ENCODE measurements at places on chromosomes 2 and 18. TPM values are rescaled to one million over a fixed set of nuclear protein-coding genes. Genes with fewer than 3 reads are reported as not detected.

The CABYR gene
- 1.9 TPM for total RNA-seq

The CYP27C1 gene
- 0.43 TPM for total RNA-seq

The MARCHF4 gene
- total RNA-seq: not detected

The ZC3H8 gene
- 7.2 TPM for total RNA-seq

The DNAH7 gene
- under 0.01 TPM for total RNA-seq

The PAX3 gene
- not detected for total RNA-seq

The UGT1A5 gene
- 0.24 TPM for total RNA-seq

The ACAA2 gene
- total RNA-seq: 23.6 TPM

The RAD51AP2 gene
- total RNA-seq: 0.24 TPM

The RAB11FIP5 gene
- 35.8 TPM for total RNA-seq

The REG3A gene
- not detected for total RNA-seq

The GNAL gene
- 32.4 TPM for total RNA-seq

The ARHGEF4 gene
- 50.6 TPM for total RNA-seq

The NGEF gene
- 0.96 TPM for total RNA-seq

The ALLC gene
- not detected for total RNA-seq

The IL1RL2 gene
- 2.2 TPM for total RNA-seq

The KIF1A gene
- total RNA-seq: not detected

The SPDYA gene
- 0.85 TPM for total RNA-seq

The TAF4B gene
- 13.3 TPM for total RNA-seq

The CKAP2L gene
- 0.48 TPM for total RNA-seq

The ALPG gene
- not detected for total RNA-seq

The NDUFS1 gene
- 80.4 TPM for total RNA-seq

The MAPRE3 gene
- total RNA-seq: 1.7 TPM

The DUSP19 gene
- 0.24 TPM for total RNA-seq

The ST6GAL2 gene
- under 0.01 TPM for total RNA-seq

The MYO5B gene
- total RNA-seq: 62.7 TPM

The GALR1 gene
- not detected for total RNA-seq

The FOXI3 gene
- not detected for total RNA-seq

The CYP26B1 gene
- total RNA-seq: 0.24 TPM

The SERPINB3 gene
- total RNA-seq: 33.7 TPM

The ZNF385B gene
- total RNA-seq: not detected

The C18orf54 gene
- total RNA-seq: 1.7 TPM

The DTNA gene
- total RNA-seq: 2.1 TPM

The DSC3 gene
- 260 TPM for total RNA-seq

The NTSR2 gene
- not detected for total RNA-seq

The C2orf78 gene
- total RNA-seq: not detected

The HRH4 gene
- total RNA-seq: 0.64 TPM

The FTCDNL1 gene
- 0.21 TPM for total RNA-seq

The CCDC68 gene
- 9.2 TPM for total RNA-seq

The SLC39A10 gene
- total RNA-seq: 13.9 TPM

The DSG2 gene
- total RNA-seq: 136 TPM
